ENCODE measurements at places on chromosomes 12 and 14.
A peak's percentile ranks its signal among the peaks of the same experiment; 100 is the strongest.

- DNase-seq: no peak
Observed at GRCh38 chr12:66397574-66398290, 95.4 kb downstream of the HELB start.

DNA sequence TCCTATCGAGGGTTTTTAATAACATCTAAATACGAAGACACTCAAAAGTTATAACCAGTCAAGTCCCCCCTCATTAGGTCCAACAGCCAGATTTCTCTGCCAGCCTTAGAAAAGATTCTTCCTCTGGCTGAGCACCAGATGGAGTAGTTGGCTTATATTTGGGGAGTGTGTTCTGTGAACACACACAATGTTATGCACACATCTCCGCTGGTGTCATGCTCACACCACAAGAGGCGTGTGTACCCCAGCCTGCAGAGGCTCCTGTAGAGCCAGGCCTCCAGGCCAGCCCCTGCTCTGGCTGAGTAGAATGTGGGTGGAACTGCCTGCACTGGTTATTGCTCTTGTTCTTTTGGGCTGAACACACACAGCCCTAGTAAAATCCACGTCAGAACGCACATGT lies 64.0 kb downstream of the PIWIL1 start:
- DNase-seq: no peak

- DNase-seq: no peak
Observed at GRCh38 chr12:132986885-132987225, 688 bp downstream of the ZNF26 start.

GRCh38 chr12:1099158-1099557 lies 108.1 kb downstream of the ERC1 start:
- no peak for DNase-seq

- no peak for DNase-seq
Observed at GRCh38 chr14:100223332-100224201, 15.4 kb upstream of the YY1 start.

GRCh38 chr12:111728795-111729194 lies 37.9 kb upstream of the ALDH2 start:
- no peak for DNase-seq

- DNase-seq: no peak
Observed at GRCh38 chr12:55065535-55065934, 45.8 kb downstream of the NEUROD4 start.

- DNase-seq: no peak
Observed at GRCh38 chr14:93017898-93018297, 94.9 kb downstream of the CHGA start.

DNA sequence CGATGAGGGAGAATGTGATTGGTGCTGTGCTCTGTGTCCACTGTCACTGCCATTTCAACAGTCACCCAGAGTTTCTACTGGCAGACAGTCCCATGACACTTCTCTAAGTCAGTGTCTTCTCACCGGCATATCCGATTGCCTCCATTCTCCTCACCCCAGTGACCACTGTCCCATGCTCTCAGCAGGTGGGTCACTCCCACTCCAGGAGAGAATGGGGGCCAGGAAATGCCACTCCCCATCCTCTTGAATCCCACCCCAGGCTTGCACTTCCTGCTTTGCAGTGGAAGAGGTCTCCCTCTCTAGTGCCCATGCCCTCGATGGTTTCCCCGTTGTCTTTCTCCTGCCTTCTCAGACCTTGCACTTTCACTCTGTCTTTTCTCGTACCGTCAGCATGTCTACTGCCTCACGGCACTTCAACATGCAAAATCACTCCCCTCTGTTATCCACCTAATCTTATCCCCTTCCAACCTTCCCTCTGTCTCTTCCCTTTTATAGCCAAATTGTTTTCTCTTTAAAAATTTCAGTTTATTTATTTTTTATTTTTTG lies 2.2 kb upstream of the EP400 start:
- DNase-seq: no peak

- peak; percentile 13 for DNase-seq
Observed at GRCh38 chr12:124389138-124389724, 94.3 kb downstream of the RFLNA start.

DNA sequence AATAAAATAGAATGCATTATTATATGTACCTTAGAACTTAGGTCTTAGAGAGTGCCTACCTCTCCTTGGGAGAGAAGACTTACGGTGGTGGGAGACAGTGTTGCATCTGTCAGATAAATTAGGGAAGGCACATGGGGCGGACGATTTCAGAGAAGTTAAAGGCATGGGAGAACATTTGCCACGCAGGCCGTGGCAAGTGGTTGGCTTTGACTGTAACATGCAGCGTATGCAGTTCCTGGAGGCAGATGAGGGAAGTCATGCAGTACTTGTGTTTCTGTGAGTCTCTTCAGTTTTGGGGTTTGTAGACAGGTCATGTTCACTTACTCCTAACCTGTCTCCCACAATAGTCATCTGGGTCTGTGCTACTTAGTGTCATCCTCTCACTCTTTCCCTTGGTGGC lies 43.6 kb downstream of the ETV6 start:
- no peak for DNase-seq

DNA sequence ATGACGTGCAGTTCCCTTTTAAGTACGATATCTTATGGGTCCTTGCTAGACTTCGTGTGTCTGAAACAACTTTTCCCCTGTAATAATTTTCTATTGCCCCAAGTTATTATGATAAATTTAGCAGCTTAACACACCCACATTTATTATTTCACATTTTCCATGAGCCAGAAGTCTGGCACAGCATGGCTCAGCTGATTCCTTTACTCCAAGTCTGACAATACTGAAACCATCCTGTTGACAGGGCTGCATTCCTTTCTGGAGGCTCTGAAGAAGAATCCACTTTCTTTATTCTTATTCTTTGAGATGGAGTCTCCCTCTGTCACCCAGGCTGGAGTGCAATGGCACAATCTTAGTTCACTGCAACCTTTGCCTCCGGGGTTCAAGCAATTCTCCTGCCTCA lies 80.9 kb downstream of the DENND5B start:
- DNase-seq: no peak

- DNase-seq: no peak
Observed at GRCh38 chr14:101072531-101072930, 169.0 kb upstream of the RTL1 start.

DNA sequence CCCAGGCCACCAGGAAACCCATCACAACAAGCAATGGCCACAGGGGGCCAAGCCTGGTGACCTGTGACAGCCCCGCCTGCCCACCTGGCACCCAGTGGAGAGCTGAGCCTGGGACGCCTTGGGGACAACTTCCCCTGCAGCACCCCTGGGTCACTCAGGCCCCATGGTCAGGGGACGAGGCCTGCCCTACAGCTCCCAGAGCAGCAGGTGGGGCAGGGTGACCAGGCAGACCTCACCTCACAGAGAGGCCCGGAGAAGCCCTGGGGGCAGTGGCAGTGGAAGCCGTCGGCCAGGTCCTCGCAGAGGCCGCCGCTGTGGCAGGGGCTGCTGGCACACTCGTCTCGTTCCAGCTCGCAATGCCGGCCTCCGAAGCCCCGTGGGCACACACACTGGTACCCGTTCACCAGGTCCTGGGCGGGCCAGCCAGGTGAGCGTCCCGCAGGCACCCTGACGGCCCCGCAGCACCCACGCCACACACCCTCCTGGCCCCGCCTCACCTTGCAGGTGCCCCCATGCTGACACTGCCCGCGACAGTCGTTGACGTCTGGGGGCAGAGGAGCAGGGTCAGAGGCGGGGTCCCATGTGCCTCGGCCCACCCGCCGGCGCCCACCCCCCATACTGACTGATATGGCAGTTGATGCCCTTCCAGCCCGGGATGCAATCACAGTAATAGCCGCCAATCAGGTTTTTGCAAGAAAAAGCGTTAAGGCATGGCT lies 18.1 kb downstream of the JAG2 start:
- no peak for DNase-seq

DNA sequence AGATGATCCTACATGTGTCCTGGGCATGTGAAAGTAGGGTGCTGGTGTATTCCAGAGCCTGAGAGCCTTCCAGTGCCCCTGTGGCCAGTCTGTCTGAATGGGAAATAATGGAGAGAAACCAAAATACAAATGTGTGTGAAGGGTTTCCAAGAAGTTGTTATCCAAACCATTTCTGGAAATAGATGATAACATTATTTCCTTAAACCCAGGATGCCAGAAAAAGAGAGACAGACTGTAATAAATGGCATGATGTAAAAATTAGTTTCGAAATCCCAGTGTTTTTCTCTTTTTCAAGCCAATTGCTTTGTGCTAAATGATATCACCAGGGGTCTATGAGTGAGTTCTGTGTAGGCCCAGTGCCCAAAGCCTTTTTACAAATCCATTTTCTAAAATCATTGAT lies 175.3 kb downstream of the PHLDA1 start:
- DNase-seq: no peak

- DNase-seq: no peak
Observed at GRCh38 chr12:15469356-15469755, 147.0 kb downstream of the PTPRO start.

- no peak for DNase-seq
Observed at GRCh38 chr12:115998119-115998633, 279.3 kb downstream of the MED13L start.

DNA sequence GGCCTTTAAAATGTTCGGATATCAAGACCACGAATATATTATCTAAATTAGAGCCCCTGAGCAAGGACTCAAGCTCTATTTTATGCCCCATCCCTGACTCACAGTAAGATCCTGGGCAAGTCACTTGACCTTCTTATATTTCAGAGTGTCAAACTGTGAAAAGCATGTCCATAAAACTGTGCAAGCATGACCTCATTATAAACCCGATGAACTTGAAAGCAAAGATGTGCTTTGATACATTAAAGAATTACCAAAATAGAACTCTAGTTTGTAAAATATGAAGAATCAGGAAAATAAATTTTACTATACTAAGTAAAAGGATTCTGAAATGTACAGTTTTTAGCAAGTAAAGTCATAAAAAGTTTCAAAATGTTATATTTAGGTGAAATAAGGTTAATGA lies 2.9 kb upstream of the CALM1 start:
- DNase-seq: no peak

DNA sequence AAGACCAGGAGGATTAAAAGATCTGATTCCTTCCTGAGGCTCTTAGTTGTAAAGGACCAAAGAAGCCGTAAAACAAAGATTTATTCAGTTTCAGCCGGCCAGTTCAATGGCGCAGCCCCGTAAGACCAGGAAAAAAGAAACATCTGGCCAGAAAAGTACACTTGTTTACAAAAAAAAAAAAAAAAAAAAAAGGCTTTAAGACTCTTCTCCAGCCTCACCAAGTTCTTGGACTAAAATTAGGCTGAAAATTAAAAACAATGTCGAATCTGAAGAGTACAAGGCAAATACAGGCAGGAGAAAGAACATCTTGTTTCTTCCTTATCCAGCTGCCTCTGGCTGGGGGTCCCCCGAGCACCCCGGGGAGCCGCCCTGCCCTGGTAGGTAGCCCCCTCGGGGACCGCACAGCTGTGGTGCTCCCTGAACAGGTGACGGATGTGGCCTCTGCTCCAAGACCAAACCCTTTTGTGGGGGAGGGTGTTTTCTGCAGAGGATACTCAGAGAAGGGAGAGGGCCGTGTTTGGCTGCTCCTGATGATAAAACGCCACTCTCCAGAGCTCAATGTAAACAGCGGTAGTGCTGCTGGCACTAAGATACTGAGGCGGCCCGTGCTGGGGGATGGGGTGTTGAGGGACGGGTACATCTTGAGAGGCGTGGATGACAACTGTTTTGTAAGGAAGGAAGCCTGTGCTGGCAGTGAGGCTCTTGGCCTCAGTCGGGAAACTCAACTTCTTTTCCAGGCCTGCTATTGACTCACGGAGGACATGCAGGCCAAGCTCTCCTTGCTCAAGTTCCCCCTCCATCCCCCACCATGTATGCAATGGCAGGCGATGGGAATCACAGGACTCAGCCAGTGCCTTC lies 201.0 kb upstream of the DIO3 start:
- no peak for DNase-seq

DNA sequence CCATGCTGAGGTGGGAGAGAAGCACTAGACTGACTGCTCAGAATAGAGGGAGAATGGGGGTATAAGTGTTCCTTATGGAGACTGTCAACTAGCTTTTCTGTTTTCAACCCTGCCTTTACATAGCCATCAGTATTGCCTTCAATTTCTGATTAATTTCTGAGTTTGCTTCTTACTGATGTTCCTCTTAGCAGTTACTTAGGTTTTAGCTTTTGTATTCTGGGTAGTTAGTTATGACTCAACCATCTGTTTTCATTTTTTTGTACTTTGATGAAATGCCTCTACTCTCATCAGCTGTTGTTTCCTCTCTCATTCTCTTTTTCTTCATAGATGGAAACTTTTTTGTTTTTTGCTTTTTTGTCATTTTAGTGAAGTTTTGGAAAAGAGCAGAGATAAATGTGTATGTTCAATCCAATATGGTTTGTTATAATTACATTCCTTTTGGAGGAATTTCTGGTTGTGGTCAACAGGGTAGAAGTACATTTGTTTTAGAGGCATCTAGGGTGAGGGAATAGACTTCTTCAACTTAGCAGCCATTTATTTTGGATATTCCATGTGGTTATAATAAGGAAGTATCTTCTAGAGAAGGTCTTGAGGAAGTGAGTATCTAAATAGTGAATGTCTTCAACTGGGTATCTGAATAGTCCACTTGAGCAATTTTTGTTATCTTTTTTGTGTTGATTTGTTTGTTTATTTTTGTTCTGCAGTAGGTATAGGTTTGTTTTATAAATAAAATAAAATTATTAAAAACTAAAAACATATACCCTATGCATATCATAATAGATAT lies 29.6 kb downstream of the PMCH start:
- no peak for DNase-seq

- DNase-seq: no peak
Observed at GRCh38 chr14:98198385-98198784, 1073.6 kb downstream of the BCL11B start.

DNA sequence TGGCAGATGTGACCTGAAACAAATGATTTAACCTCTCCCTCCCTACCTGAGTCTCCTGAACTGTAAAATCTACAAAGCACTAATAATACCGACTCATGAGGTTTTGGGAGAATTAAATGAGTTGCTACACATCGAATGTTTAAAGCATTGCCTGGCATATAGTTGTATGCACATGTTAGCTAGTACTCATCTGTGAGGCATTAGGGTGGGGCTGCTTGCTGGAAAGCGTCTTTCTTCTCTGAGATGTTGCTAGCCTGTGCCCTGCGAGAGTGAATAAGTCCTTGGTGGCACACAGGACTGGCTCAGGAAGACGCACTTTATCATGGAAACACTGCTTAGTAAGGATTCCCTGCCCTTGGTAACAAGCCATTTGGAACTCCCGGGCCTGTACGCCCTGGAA lies 6.1 kb downstream of the RAPGEF3 start:
- no peak for DNase-seq

- no peak for DNase-seq
Observed at GRCh38 chr14:92035890-92036289, 4.0 kb downstream of the TRIP11 start.

- DNase-seq: no peak
Observed at GRCh38 chr12:20411345-20411744, 43.0 kb downstream of the PDE3A start.

All from stimulated activated CD8-positive, alpha-beta memory T cell treated with anti-CD3 and anti-CD28 coated beads, Interleukin-4, amount 100 ng/mL, for 4 hours (primary cell).